Suprapubic skin (tissue), 4 donors: ENCODE measurements at places on chromosomes 3 and 15.

DNA sequence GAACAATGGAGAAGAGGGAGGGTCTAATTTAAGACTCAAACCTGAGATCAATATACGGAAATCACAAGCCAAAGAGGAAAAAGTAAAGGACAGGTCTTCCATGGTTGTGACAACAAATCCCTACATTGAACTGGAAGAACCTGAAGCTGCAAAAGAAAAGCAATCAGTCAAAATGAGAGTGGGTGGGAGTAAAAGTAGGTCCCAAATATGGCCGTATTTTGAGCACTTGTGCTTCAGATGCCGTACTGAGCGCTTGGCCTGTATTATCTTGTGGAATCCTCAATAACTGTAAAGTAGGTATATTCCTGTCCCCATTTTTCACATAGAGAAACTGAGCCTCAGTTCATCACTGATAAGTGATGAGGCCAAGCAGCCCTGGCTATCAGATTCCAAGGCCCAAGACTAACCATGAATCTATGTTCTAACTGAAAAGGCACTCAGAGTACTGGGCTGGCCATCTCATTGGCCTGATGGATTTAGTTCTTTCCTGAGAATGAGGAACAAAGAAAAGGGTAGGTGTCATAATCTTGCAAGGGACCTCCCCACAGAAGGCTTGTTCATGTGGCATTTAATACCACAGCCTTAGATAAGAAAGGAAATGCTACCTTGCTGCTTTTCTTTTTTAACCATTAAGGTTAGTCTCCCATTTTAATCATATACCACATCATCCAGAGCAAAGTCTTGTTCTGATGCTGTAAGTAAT lies 52.5 kb downstream of the LRRN1 start:
- no peak overlapping the region for H3K27ac ChIP-seq
- no peaks in the 10 kb centered on the region for H3K27me3 ChIP-seq
- no peak overlapping the region for H3K4me3 ChIP-seq

- H3K36me3 ChIP-seq, result peaks cover 20% of the 10 kb centered on the region
- no peaks in the 10 kb centered on the region for H3K27me3 ChIP-seq
- no peak overlapping the region for H3K27ac ChIP-seq
- no peak overlapping the region for H3K4me3 ChIP-seq
- peaks cover 5% of the 10 kb centered on the region for H3K4me1 ChIP-seq
- no peak for DNase-seq
These were observed 30.7 kb downstream of the ARIH2 start for GRCh38 chr3:48949376-48949717.

GRCh38 chr15:90043530-90044010 lies 42.4 kb downstream of the ZNF710 start:
- no peak for DNase-seq
- H3K4me1 ChIP-seq, result peaks cover 64% of the 10 kb centered on the region
- no peaks in the 10 kb centered on the region for H3K27me3 ChIP-seq
- H3K36me3 ChIP-seq, result no peaks in the 10 kb centered on the region

GRCh38 chr15:50247819-50248655 lies 17.5 kb downstream of the HDC start:
- no peak overlapping the region for H3K4me3 ChIP-seq
- no peak for DNase-seq
- no peaks in the 10 kb centered on the region for H3K4me1 ChIP-seq
- H3K27me3 ChIP-seq, result no peaks in the 10 kb centered on the region
- H3K27ac ChIP-seq, result no peak overlapping the region

- DNase-seq, result no peak
- no peak overlapping the region for H3K4me3 ChIP-seq
- no peak overlapping the region for H3K27ac ChIP-seq
- no peaks in the 10 kb centered on the region for H3K27me3 ChIP-seq
These were observed 210.2 kb downstream of the ADAMTS17 start for GRCh38 chr15:100131321-100132224.

DNA sequence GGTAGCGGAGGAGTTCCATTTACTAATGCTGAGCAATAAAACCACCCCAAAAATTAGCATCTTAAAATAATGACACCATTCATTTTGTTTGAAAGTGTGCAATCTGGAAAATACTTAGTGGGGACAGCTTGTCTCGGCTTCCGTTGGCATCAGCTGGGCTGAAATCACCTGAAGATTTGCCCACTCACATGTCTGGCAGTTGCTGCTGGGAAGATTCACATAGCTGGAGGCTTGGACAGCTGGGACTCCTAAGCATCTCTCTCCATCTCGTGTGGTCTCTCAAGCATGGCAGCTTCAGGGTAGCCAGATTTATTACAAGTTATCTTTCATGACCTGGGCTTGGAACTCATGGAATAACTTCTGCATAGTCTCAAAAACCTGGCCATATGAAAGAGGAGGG lies 38.4 kb upstream of the BFSP2 start:
- H3K4me1 ChIP-seq, result no peaks in the 10 kb centered on the region
- H3K36me3 ChIP-seq, result no peaks in the 10 kb centered on the region
- H3K27ac ChIP-seq, result no peak overlapping the region

DNA sequence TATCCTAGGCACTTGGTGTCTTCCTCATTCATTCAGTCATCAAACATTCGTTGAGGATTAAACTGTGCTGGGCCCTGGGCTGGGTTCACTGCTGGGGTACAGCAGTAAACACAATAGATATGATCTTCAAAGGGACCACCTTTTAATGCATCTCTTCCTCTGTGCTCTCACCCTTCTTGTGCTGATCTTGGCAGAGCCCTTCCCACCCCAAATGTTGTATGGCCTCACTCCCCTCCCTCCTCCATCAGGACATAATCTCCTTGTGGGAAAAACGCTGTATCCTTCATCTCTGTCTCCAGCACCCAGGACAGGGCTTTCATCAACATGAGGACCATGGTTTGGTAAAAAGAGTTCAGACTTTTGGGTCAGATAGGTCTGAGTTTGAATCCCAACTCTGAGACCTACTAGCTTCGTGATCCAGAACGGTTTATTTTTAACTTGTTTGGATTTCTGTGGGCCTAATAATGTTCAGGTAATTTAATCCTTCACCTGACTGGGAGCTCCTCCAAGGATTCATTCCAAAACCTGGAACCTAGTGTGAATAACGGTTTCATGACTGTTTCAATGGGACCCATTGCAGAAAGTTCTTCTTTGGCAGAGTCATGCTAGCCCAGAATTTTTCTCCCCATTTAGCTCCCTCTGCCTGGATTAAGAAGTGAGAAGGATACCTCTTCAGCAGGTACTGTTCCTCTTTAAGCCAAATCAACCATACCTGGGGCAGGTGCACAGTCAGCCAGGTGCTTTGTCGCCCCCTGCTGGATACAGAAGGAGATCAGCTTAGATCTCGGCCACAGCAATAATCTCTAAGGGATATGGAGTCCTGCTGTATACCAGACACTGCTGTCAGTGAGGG lies 5.2 kb upstream of the WNT7A start:
- no peak overlapping the region for H3K4me3 ChIP-seq
- peak; percentile 58 for DNase-seq
- H3K36me3 ChIP-seq, result no peaks in the 10 kb centered on the region
- no peak overlapping the region for H3K27ac ChIP-seq

- H3K4me3 ChIP-seq, result no peak overlapping the region
- H3K36me3 ChIP-seq, result no peaks in the 10 kb centered on the region
- peaks cover 14% of the 10 kb centered on the region for H3K4me1 ChIP-seq
These were observed 11.2 kb downstream of the ALDH1A3 start for GRCh38 chr15:100890850-100891249.

DNA sequence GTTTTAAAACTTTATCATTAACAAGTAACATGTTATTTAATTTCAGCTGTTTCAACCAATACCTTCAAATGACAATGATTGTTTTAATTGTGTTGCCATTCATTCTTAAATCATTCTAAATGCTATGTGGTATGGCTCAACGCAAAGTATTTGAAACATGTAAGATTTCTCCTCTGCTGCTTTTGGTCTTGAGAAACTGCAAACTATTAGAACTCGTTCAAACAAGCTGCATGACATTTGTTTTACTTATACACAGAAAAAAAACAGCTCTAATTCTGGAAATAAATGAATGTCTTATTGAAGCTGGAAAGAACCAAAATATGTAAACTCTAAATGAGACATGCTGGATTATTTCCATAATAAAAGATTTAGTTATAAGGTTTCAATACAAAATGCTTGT lies 29.3 kb downstream of the FBN1 start:
- no peaks in the 10 kb centered on the region for H3K27me3 ChIP-seq
- H3K4me3 ChIP-seq, result no peak overlapping the region
- no peaks in the 10 kb centered on the region for H3K36me3 ChIP-seq
- no peaks in the 10 kb centered on the region for H3K4me1 ChIP-seq
- no peak for DNase-seq

DNA sequence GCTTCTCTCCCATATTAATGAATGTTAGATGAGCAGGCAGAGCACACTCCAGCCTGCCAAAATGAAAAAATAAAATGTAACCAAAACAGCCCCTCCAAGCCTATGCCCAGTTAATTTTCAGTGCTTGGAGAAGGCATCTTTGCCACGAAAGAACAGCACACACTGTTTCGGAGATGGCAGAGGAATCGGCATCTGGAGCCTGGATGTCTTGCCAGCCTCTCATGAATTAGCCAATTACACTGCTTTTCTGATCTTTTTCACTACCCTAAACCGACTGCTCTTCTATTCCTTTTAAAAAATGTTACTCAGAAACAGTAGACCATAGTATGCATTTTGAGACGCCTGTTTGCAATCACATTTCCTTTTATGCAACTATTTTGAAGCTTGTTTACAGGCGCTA lies 249.6 kb downstream of the TLE3 start:
- peaks cover 4% of the 10 kb centered on the region for H3K4me1 ChIP-seq
- peaks cover 26% of the 10 kb centered on the region for H3K27me3 ChIP-seq
- no peak for DNase-seq
- H3K36me3 ChIP-seq, result no peaks in the 10 kb centered on the region

- no peak overlapping the region for H3K27ac ChIP-seq
- no peak for DNase-seq
- no peaks in the 10 kb centered on the region for H3K36me3 ChIP-seq
- peaks cover 43% of the 10 kb centered on the region for H3K4me1 ChIP-seq
- H3K4me3 ChIP-seq, result no peak overlapping the region
- no peaks in the 10 kb centered on the region for H3K27me3 ChIP-seq
These were observed 40.6 kb downstream of the PRICKLE2 start for GRCh38 chr3:64184621-64185020.

DNA sequence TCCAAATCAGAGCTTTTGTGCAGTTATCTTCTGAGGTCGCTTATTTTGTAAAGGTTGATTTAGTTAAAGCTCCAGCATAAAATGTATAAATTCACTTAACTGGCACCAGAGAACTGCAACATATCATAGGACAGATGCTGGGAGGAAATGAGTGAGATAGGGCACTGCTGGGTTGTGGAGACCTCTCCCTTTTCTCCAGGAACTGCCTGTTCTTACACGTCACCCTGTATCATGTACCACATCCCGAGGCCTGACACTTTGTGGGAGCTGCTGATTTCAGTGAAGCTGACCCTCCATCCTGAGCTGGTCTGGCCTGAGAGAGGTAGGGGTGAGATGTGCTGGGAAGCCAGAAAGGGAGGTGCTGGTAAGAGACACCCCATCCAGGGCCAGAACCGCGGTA lies 213.8 kb upstream of the FEZF2 start:
- H3K36me3 ChIP-seq, result no peaks in the 10 kb centered on the region
- H3K27me3 ChIP-seq, result no peaks in the 10 kb centered on the region
- no peak overlapping the region for H3K4me3 ChIP-seq

- H3K27me3 ChIP-seq, result no peaks in the 10 kb centered on the region
- no peak overlapping the region for H3K27ac ChIP-seq
- H3K4me3 ChIP-seq, result no peak overlapping the region
- DNase-seq, result no peak
These were observed 59.6 kb downstream of the PLCL2 start for GRCh38 chr3:16944356-16944755.

GRCh38 chr3:170961616-170962400 lies 53.4 kb upstream of the EIF5A2 start:
- H3K36me3 ChIP-seq, result no peaks in the 10 kb centered on the region
- no peak overlapping the region for H3K4me3 ChIP-seq
- DNase-seq, result no peak
- no peak overlapping the region for H3K27ac ChIP-seq
- H3K4me1 ChIP-seq, result no peaks in the 10 kb centered on the region
- no peaks in the 10 kb centered on the region for H3K27me3 ChIP-seq

DNA sequence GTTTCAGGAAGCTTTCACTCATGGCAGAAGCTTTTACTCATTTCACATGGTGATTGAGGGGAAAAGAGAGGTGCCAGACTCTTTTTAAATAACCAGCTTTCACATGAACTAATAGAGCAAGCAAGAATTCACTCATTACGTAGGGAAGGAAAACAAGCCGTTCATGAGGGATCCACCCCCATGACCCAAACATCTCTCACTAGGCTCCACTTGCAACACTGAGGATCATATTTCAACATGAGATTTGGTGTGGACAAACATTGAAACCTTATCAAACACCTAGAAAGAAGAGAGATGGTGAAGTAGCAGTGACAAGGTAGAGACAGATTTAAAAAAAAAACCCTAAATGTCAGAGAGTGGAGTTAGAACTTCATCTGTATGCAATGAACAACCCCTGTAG lies 408.6 kb upstream of the PDZRN3 start:
- H3K27ac ChIP-seq, result no peak overlapping the region
- H3K27me3 ChIP-seq, result no peaks in the 10 kb centered on the region
- H3K4me3 ChIP-seq, result no peak overlapping the region
- no peak for DNase-seq
- H3K36me3 ChIP-seq, result no peaks in the 10 kb centered on the region

DNA sequence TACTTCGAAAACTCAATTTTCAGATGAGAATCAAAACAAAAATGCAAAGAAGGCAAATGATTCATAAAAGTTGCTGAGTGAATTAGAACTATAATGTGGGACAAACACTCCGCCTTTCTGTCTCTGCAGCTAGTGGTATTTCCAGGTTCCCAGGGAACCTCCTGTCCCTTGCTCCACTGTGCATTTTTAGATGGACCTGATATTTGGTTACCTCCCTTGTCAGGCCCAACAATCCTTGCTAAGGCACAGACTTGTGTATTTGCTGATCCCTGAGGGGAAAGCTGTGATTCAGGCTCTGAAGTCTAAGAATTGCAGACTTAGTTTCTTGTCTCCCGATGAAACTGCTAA lies 162.7 kb downstream of the LPP start:
- H3K27ac ChIP-seq, result no peak overlapping the region
- no peaks in the 10 kb centered on the region for H3K27me3 ChIP-seq
- DNase-seq, result no peak
- no peaks in the 10 kb centered on the region for H3K36me3 ChIP-seq
- H3K4me1 ChIP-seq, result peaks cover 13% of the 10 kb centered on the region
- H3K4me3 ChIP-seq, result no peak overlapping the region
